Tibial nerve (tissue), 4 donors: ENCODE measurements at places on chromosomes 6 and 20.
A peak's percentile ranks its signal among the peaks of the same experiment; 100 is the strongest.

GRCh38 chr20:59805786-59806577 is 127.5 kb downstream of the SYCP2 start:
- DNase-seq = peak; percentile 7

DNA sequence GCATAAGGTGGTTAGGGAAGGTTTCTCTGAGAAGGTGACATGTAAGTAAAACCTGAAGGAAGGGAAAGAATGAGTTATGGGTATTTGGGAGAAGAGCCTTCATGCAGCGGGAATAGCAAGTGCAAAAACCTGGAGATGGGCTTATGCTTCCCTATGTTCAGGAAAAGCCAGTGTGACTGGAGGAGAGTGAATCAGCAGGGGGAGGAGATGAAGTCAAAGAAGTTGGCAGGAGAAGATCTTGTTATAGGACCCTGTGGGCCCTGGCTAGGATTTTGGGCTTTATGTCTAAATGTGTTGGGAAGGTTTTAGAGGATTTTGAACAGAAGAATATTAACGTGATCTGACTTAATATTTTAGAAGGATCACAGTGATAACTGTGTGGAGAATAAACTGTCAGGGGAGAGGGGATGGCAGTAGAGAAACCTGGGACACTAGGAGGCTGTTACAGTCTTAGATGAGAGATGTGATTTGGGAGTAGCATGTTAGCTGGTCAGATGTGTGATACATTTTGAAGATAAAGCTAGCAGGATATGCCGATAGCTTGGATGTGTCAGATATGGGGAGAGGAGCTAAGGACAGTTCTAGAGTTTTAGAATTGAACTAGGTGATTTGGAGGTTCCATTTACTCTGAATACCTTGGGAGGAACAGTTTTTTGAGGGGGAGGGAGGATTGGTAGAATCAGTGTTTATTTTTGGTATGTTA is 41.0 kb downstream of the PHF3 start:
- DNase-seq = no peak

GRCh38 chr6:39153766-39154397 is 38.9 kb upstream of the SAYSD1 start:
- no peak for DNase-seq

GRCh38 chr20:46004889-46005473 is 3.7 kb upstream of the MMP9 start:
- DNase-seq = no peak

DNA sequence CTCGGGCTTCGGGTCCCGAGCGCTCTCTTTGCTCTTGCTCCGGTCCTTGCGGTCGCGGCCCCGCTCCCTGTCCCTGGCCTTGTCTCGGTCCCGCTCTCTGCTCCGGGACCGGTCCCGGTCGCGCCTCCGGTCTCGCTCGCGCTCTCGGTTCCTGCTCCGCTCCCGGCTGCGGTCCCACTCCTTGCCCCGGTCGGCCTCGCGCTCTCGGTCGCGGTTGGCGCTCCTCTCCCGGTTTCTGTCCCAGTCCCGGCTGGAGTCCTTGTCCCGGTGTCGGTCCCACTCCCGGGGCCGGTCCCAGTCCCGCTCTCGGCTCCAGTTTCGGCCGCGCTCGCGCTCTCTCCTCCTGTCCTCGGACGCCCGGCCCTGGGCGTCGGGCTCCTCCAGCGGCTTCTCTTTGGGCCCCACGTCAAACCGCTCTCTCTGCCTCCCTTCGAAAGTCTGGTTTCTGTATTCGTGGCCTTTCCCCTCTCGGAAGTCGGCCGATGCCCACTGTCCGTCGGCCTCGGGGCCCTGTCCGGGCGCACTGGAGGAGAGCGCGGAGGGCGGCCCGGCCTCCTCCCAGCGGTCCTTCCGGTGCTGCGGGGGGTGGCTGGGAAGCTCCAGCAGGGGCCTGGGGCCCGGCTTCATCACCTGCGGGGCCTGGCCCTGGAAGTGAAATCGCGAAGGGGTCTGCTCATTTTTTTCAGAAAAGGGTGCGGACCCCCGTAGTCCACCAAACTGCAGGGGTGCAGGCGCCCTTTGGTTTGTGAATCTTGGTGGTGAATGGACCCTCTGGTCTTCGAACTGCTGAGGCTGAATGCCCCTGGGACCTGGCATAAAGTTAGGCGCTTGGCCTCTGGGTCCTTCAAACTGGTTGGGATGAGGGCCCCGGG is 17.9 kb upstream of the TCFL5 start:
- DNase-seq = no peak

DNA sequence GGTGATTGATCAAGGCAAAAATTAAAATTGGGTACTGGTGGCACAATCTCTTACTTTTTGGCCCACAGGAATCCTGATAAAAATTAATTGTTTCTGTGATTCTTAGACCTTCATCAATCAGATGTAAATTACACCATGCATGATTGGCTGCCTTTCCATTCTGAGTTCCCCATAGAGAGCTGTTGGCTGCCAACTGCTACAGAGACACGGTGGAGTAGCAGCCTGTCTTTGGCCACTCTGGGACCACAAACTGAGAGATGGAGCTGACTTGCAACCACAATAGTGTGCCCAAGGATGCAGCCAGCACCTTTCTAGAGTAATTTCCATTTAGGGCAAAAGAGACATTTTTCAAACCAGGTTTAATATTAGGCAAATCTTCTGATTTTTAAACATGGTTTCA is 274.3 kb upstream of the MMS22L start:
- no peak for DNase-seq

GRCh38 chr6:168107191-168107983 is 28.4 kb upstream of the FRMD1 start:
- DNase-seq = no peak

DNA sequence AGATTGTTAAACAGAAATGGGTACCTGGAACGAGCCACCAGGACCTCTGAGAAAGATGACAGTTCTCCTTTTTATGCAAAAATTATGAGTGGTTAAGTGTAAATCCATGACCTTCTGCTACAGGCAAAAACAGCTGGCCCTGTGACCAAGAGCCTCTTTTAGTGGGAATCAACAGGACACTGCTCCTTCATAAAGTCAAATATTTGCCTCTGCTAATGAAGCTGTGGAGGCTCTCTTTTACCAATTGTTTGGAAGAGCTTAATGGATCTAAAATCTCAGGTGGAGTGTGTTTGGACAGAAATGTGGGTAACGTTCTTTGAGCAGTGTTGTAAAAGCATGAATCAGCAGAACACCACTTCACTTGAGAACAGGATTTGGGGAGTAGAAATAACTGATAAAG is 117.5 kb upstream of the PCSK2 start:
- DNase-seq = no peak

- DNase-seq = no peak
Measured at GRCh38 chr6:125899726-125900182, 56.8 kb upstream of the HINT3 start.

DNA sequence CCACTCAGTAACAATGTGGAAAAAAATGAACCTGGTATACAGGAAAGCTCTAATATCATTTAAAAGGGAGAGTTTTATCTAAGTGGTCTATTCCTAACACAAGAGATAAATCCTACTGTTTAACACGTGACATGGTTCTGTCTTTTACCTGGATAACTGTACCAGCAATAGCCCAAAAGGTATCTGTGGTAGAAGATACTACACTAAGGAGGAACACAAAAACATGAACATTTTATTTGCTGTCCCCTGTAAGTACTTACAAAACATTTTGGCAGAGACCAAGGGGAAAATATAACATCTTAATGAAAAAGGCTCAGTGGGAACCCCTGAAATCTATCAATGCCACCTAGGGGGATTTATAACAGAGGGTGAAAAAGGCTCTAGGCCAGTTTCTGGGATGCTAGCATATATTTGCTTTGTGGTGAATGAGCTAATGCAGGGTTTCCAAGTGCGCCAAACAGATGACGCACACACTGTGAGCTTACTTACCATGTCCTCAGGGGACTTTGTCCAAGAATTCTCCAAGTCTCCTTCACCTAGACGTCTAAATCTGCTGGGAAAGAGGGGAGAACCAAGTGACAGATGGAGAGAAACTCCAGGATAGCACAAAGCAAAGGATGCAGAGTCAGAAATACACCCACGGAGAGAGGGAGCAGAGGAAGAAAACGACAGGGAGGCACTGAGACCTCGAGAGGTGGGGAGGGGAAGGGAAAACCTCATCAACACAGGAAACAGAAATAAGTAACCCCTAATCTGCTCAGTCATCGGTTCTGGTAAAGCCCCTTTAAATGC is 147.9 kb upstream of the PRND start:
- no peak for DNase-seq

- no peak for DNase-seq
Measured at GRCh38 chr6:16948396-16948795, 153.5 kb upstream of the STMND1 start.

GRCh38 chr6:102798636-102799035 is 1405.1 kb downstream of the GRIK2 start:
- no peak for DNase-seq

GRCh38 chr6:144429753-144430152 is 144.6 kb downstream of the UTRN start:
- no peak for DNase-seq

DNA sequence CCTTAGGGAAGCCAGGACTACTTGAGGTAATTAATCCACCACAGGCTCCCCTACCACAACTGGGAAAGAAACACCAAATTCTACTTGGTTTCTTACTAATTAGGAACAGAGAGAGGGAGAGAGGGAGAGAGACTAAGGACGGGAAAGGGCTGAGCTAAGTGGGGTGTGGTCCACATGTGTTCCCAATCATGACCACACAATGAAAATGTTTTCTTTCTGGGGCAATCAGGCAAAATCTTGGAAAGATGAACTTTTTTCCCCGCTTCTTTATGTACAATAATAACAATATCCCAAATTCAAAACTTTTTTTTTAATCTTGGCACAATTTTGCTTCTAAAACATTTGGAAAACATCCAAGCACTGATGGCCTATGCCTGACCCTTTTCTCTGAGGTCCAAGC is 734.4 kb downstream of the MAFB start:
- no peak for DNase-seq

- no peak for DNase-seq
Measured at GRCh38 chr6:140012150-140012549, 637.7 kb upstream of the CITED2 start.

DNA sequence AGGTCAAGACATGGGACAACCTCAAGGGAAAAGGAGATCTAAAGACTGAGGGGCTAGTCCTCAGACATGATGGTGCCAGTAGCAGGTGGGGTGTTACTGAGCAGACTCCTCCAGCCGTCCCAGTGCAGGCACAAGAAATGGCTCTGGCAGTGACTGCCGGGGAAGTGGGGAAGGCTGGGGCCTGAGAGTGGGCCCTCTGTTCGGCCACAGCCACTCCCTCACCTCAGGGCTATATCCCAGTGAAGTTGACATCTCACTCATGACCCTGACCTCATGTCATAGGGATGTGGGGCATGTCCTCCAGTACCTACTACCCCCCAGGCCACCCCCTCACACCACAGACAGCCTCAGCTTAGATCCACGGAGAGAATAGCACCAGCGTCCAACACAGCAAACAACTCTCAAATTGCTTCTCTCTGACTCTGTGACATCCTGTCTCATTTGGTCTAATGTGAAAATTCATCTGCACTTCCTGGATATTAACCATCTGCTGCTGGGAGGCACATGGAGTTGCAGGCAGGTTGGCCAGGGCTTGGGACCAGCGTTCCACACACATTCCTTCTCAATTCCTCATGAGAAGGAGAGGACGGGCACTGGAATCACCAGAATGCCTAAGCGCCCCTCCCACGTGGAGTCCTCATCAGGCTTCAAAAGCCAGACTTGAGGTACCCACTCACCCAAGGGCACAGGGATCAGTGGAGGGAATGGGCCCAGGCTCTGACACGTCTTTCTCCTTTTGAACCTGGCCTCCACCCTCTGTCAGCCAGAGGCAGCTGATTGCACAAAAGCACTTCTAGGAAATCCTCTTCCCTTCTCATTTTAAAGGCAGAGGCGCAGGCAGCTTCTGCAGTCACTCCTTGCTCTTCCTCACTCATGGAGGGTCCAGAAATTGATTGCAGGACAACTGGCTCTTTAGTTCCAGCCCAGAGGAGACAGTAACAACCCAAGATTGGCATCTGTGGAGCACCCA is 163.6 kb upstream of the CST7 start:
- no peak for DNase-seq

DNA sequence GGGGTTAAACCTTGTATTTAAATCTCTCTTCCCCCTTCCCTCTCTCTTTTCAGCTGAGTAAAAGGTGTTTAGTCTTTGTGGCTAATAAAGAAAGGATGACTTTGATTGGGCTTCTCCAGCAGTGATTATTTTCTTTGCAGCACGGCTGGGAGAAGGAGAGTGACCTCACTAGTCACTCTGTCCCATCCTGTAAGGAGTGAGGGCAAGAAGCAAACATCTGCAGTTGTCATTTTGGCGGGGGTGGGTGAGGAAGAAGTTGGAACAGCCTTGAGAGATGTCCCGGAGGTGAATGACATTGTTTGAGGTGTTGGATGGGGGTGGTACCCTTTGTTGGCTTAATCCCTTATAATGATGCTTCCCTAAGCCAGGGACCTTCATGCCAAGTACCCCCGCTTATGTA is 223.6 kb downstream of the EYA2 start:
- no peak for DNase-seq

GRCh38 chr6:170093658-170094596 is 197.0 kb downstream of the DLL1 start:
- DNase-seq = no peak

GRCh38 chr6:67467341-67467740 is 1167.7 kb upstream of the ADGRB3 start:
- DNase-seq = no peak

DNA sequence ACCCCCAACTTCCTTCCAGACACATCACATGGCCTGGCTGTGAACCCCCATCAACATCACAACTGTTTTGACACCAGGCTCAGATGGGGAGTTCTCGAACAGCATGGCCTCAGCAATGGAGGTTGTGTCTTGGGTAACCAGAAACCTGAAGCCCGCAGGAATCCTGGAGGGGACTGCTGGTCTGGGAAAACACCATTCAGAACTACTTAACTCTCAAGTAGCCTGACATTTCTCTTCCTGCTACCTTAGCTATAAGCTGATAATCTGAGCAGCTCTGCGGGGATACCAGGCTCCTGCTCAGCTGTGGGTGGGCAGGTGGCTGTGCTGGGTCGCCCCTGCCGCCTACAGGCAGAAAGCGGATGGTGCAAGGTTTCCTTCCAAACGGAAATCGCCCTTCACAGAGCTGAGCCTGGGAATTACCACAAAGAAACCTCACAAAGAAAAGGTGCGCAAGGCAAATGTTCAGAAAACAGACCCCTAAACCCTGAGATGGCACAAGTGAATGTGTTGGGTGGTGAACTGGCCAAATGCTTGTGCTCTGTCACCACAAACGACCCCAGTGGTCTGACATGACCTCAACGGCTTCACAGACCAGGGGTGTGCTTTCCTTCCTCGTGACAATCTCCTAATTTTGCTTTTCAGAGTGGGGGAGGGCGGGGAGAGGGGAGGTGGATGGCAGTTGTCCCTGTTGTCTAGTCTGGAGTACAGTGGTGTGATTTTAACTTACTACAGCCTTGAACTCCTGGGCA is 29.5 kb downstream of the SNX5 start:
- peak; percentile 64 for DNase-seq

DNA sequence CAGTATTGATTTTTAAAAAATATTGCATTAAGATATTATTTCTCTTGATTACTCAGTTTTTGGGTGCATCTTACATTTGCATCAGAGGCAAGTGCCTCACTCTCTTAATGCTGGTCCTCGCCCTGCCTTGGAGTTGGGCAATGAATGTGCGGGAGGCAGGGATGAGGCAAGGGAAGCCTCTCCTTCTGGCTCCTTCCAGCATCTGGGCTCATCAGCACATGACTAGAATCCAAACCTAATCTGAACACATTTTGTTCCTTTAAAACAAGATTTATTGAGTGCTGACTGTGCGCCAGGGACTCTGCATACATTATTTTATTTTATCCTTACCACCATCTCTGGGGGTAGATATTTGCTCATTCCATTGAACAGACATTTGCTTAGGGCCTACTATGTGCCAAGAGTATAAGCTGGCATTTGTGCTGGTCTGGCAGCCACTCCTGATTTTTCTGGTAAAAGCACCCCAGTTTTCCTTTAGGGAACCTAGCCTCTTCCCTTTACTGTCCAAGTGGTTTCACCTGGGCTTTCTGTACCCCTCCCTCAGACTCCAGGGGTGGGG is 71.9 kb upstream of the ZNFX1 start:
- DNase-seq = no peak
